ENCODE measurements at places on chromosomes 7 and 10.

DNA sequence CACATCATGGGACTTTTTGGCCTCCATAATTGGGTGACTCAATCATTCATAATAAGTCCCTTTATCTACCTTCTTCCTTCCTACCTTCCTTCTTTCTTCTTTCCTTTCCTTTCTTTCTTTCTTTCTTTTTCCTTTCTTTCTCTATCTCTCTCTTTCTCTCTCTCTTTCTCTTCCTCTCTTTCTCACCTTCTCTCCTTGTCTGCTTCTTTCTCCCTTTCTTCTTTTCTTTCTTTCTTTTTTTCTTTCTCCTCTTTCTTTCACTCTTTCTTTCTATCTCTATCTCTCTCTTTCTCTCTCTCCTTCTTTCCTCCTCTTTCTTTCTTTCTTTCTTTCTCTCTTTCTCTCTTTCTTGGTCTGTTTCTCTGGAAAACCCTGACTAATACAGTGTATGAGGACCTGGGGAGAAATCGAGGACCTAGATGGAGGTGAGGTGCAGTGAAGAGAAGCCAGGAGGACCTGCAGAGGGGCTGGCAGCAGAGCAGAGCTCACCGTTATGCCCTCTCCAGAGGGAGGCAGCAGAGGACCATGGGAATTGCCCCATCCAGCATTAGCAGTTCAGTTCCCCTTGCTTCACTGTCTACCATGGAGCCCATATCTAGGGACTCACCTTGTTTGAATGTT lies 52.7 kb upstream of the BTRC start:
- DNase-seq = no peak

DNA sequence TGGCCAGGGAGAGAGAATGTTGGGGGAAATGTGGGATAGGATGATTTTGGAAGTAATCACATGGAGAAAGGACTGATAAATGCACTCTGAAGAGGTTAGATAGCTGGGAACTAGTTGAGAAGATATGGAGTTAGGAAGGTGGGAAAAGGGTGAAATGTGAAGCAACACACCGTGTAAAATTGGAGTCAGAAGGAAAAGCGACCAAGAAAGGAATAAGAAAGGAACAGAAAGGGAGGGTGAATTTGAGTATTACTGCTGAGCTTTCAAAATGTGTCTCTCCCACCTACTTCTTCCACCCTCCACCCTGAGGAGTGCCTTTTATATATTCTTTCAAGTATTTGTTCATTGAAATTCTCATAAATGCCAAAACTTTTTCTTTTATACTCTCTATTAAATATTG lies 171.8 kb downstream of the BMPER start:
- no peak for DNase-seq

DNA sequence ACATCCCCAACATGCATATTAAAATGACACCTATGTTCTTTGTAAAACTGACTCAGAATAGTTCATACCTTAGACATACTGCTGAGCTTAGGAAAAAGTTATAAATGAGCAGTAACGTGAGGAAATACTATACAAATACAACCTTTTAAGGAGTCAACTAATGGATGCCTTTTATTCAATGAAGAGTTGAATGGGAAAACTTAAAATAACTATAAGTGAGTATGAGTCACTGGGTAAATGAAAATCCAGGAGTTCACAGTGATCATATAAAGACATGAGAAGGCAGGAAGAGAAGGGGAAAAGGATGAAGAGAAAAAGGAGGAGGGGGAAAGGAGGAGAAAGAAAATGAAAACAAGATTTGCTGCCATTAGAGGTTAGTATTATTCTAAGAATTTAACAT lies 157.8 kb upstream of the PCDH15 start:
- DNase-seq = no peak

DNA sequence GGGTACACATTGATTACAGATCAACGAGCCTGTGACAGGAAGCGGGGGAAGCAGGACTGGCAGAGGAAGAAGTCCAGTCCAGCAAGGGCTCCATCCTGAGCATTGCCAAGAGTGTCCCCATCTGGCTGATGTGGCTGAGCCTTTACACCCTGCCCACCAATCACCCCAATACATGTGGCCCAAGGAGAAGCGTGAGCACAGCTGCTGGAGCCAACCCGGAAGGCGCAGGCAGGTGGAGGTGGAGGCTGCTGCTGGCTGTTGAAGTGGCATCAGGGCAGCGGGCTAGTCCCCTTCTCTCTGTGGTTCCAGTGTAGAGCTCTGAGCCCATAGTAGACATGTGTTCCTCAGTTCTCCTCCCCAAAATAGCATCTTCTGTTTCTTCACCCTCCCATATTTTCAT lies 6.8 kb upstream of the AMPH start:
- no peak for DNase-seq

Data from thymus (tissue), 14 donors.